Stimulated activated CD4-positive, alpha-beta T cell treated with anti-CD3 and anti-CD28 coated beads, Interleukin-15, amount 100 ng/mL, for 1 hour (primary cell): ENCODE measurements at places on chromosomes 1 and 21.

DNA sequence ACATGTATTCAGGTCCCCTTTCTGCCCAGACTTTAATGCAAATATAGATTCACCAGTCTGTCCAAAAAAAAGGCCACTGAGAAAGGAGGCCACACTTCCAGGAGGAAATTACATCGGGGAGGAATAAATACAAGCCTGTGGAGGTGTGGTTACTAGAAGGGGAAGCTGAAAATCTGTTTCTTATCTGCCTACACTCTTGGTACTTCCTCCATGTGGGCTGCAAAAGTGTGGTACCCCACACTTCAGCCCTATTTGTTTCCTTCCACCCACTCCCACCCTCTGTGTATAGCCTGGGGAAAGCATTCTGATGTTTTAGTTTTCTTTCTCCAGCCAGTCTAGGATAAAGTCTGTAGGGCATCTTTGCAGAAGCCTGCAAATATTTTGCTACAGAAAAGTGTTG is 38.4 kb downstream of the UTP25 start:
- DNase-seq = no peak

GRCh38 chr1:117527566-117528102 is 78.2 kb upstream of the TENT5C start:
- DNase-seq = no peak

GRCh38 chr1:235683653-235684052 is 34.1 kb upstream of the GNG4 start:
- DNase-seq = no peak

DNA sequence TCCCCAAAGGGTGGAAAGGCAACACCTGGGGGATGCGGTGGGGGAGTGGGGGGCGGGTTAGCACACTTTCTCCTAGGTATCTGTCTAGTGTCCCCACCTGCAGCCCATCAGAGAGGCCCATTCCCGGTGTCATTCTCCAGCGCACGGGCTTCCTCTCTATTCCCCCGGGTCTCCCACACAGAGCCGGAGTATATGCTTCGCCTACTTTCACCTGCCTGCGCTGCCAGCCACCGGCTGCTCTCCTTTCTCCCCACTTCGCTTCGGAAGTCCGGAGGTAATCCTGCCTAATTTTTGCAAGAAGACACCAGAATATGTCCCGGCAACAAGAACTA is 852 bp downstream of the RGS7 start:
- DNase-seq = no peak

GRCh38 chr1:27504588-27505419 is 14.8 kb upstream of the WASF2 start:
- DNase-seq = no peak

- DNase-seq = no peak
Observed at GRCh38 chr1:37393173-37394120, 80.9 kb upstream of the ZC3H12A start.

DNA sequence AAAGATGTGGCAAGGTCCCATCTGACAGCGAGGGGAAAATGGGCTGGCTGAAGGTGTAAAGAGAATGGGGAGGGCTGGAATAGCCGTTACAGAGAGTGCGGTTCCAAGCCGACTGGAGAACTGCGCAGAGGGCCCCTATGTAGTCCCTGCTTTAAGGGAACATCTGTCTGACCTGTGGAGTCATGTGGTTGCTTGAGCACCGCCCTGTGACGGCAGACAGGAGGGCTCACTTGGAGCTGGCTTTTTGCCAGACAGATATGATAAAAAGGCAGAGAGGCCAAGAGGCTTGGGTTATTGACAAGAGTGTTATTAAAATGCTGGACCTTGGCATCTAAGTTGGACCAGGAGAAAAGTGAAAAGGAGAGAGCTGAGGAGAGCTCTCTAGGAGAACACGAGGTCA is 5.9 kb upstream of the PTPRF start:
- no peak for DNase-seq

DNA sequence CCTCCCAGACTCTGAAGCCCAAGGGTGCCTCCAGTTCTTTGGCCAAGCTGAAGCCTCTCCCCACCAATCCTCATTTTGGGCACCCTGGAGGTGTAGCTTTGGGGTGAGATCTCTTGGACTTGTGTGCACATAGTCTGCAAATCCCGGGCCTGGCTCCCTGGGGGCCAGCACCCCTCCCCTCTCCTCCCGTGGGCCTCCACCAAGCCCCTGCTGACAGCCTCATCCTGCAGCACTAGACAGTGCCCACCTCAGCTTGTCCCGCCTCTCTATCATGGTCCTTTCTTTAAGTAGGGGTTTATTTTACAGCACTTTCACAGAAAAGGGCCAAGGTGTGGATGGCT is 3.2 kb downstream of the GJC2 start:
- no peak for DNase-seq

- DNase-seq = no peak
Observed at GRCh38 chr21:42582787-42583476, 69.3 kb downstream of the SLC37A1 start.

DNA sequence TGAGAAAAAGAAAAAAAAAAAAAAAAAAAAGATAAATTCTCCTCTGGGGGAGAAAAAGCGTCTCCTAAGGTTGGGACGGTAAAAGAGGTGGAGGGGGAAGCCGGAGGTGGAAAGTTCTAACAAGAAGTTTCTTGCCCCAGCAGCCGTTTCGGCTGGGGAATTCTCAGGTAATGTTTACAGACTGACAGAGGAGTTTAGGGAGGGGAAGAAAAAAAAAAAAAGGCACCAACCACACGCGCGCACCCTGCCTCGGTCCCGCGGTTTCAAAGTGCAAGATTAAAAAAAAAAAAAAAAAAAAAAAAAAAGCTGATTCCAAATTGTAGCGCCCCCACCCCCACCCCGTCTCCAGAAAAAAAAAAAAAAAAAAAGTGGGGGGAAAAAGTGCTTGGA is 504 bp downstream of the DHRS3 start:
- no peak for DNase-seq

- DNase-seq = no peak
Observed at GRCh38 chr1:197776351-197777105, 1.2 kb upstream of the DENND1B start.

- DNase-seq = no peak
Observed at GRCh38 chr1:188155261-188155660, 1326.5 kb downstream of the PLA2G4A start.

DNA sequence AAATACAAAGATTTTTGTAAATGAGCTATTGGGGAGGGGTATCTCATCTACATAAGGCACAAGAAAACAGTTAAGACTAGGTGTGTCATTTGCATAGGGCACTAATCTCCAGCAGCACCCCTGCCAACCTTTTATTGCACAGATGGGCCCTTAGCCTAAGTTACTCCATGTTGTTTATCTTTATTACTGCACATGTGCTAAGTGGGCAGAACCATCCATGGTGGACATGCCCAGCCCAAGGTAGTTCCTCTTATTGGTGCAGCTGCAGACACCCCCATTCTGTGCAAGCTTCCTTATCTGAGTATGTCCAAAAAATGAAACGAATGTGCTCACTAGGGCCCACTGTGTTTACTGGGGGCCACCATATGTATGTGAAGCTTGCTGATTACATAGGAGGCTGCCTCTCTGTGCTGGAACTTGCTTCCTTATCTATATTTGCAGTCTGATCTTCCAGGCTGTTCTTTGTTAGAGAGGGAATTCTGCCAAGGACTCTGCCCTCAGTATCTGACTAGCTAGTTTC is 77.3 kb upstream of the NEK7 start:
- no peak for DNase-seq

- DNase-seq = no peak
Observed at GRCh38 chr1:222204475-222204874, 343.4 kb downstream of the HHIPL2 start.

DNA sequence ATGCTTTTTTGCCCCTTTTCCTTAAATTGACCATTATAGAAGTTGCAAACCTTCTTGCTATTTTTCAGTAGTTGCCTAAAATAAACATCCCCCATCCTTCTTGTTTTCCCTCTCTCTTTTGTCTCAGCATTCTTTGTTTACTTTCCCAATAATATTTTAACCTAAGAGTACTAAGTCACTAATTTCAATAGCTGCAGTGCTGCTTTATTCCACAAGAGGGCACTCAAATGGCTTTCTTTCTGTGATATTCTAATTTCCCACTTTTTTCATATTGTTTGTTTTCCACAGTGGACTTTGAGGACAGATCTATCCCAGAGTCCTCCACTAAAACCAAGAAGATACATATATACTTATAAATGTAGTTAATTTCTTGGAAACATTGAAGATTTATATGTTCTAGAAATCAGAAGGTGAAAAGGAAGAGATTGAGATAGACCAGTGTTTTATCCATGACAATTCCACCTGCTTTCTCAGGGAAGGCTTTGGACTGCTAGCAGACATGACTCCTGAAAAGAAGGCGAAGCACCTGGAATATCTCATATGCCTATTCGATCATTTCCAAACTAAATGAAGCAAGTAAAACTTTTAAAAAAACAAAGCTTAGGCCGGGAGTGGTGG is 104.8 kb upstream of the GRIK1 start:
- DNase-seq = no peak

- DNase-seq = no peak
Observed at GRCh38 chr1:45621895-45622523, 1.8 kb downstream of the CCDC17 start.

GRCh38 chr1:165327538-165327937 is 29.0 kb downstream of the LMX1A start:
- no peak for DNase-seq

DNA sequence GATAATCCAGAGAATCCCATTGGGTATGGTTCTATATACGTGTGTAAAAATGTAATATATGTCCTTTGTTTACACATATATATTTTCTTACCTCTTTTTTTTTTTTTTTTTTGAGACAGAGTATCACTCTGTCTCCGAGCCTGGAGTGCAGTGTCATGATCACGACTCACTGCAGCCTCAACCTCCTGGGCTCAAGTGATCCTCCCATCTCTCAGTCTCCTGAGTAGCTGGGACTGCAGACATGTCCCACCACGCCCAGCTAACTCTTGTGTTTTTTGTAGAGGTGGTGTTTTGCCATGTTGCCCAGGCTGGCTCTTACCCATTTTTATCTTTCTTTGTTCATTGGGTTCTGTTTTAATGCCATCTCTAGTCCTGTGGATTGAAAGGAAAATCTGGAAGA is 59.5 kb downstream of the ZBTB17 start:
- no peak for DNase-seq

GRCh38 chr1:40676501-40676900 is 11.0 kb upstream of the RIMS3 start:
- no peak for DNase-seq

DNA sequence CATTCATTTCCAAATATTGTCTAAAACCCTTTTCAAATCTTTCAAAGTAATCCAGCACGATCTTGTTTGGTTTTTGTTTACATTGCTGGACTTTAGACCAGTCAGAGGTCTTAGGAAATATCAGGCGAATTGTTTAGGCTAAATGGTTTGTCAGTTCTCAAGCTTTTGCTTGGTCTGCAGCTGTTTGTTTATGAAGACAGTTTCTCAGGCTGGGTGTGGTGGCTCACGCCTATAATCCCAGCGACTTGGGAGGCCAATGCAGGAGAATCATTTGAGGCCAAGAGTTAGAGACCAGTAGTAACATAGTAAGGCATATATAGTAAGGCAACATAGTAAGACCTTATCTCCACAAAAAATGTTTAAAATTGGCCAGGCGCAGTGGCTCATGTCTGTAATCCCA is 77.5 kb downstream of the DNTTIP2 start:
- no peak for DNase-seq

DNA sequence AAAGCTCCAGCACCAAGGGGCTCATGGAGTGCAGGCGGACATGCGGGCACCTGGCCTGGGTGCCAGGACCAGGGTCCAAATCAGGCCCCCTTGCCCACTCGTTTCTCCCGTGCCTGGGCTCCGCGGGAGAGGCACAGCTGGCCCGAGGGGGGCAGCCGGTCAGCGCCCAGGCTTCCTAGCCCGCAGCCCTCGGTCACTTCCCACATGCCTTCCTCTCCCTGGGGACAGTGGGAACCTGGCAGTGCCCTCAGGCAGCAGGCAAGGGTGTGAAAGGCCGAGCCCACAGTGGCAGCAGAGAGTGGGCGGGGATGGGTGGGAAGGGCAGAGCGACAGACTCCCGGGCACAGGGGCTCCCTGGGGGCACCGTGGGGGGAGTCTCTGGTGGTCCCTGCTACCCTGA is 69.8 kb downstream of the MEGF6 start:
- no peak for DNase-seq

DNA sequence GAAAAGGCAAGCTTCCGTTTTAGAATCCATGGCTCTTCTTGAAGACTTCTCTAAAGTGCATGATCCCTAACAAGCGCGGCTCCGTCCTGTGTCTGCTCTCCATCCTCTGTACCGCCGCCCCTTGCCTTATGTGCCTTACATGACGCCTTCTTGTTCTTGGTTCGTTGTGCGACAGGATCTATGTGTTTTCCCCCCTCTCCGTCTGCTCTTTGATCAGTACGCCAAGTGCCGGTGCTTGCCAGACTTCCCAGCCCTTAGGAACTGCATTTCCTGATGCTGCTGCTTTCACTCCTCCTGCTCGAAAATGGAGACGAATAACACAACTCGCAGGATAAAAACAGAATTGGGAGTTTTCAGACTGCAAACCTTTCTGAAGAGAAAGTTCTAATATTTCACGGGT is 13.1 kb downstream of the NDUFV3 start:
- no peak for DNase-seq

DNA sequence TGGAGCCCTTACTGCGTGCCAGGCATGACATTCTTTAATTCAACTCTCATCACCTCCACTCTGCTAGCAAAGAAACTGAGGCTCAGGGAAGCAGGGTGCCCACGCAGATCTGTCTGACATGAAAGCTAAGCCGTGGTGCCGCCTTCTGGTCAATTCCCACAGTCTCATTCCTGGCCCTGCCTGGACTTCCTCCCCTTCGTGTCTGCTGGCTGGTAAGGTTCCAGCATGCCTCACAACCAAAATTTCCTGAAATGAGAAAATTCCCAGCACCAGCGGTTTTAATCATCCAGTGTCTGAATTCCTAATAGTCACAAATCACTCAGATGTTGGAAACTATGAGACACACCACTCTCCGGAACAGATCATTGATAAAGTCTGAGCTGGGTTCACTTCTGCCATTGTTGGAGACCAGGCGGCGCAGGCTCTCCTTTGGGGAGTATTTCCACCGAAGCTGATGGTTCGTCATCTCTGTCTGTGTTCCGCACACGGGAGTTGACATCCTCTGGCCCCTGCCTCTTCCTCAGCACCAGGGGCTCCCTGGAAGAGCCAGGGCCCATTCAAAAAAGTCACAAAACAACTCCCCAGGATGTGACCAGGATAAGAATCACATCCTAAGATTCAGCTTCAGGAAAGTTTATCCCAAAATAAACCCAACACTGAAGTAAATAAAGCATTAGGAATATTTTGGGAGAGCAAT is 167.7 kb downstream of the PLPP3 start:
- no peak for DNase-seq

DNA sequence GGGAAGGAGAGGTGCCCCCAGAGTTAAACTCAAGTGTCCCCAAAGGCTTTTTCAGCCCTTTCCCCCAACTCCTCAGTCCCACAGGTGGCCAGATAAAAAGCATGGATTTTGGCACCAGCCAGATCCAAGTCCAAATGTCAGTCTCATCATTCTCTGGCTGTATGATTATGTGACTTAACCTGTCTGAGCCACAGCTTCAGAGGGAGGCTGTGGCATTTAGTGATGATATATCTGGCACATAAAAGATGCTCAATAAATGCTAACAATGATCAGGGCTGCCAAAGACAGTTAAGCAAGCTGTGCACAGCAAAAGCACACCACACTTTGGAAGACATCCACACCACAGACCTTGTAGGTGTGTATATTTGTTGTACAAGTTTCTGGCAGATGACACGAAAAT is 5.6 kb upstream of the PADI3 start:
- DNase-seq = no peak

- DNase-seq = no peak
Observed at GRCh38 chr1:224203243-224204016, 20.4 kb downstream of the DEGS1 start.
